ENCODE measurements at places on chromosomes 2 and 18.

GRCh38 chr2:146461068-146461467 is 1383.8 kb upstream of the ACVR2A start:
- no peak for DNase-seq

DNA sequence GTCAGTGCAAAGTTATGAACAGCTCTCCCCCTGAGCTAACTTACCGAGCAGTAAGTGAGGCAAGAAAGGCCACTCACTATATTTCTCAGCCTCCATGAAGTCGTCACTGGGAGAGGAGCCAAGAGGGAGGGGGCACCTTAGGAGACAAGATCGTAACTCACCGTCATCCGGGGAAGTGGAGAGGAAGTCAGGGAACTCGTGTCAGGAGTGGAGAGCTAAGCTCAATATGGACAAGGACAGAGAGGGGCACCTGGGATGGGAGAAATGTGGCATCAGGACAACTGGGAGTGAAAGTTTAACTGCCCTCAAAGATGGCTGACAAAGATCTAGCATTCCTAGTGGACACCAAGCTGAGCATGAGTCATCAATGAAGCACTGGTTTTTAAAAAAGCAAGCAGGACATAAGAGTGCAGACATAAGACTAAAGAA is 37.1 kb downstream of the BCL11A start:
- DNase-seq, result no peak

GRCh38 chr2:24411488-24412151 is 51.3 kb upstream of the ITSN2 start:
- DNase-seq, result no peak

GRCh38 chr2:179559108-179559806 is 294.6 kb upstream of the SESTD1 start:
- no peak for DNase-seq

DNA sequence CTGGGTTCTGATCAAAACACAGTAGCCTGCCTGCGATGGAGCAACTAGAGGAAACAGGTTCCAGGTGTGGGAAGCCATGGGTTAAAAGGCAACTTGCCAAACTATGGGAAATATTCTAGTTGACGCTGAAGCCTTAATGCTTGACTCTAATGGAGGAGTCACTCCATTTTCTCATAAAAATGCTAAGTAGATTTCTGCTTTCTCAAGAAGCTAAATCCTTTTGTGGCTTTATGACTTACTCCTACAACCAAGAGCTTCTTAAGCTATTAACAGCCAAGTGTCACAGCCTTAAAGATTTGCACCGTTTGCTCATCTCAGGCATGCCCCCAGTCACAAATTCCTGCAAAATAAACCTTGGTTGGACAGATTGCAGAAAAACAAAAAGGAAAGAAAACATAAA is 25.2 kb downstream of the ANKRD44 start:
- no peak for DNase-seq

DNA sequence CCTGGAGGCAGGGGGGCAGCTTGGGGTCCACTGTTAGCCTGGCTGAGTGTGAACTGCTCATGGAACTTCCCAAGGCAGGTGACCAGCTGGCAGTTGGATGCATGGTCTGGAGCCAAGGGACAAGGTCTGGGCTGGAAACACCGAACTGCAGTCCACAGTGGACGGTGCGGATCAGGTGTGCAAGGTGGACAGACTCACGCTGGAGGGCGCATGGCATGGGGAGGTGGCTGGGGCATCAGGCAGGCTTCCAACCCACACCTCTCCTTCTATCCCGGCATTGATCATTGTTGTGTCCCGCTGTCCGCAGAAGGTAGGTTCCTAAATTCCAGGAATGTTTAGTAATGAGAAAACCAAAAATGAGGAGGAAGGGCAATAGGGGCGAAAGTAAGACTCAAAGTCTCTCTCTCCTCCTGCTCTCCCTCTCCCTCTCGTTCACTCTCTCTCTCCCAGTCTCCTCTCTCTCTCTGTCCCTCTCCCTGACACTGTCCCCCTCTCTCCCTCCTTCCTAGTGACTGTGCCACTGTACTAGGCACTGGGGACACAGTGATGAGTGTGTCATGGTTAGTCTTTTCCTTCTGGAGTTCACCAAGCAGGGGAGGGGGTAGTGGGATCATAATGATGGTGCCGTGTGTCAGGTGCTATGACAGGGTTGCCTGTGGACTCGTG is 30.3 kb upstream of the LPIN1 start:
- no peak for DNase-seq

GRCh38 chr2:6036211-6036610 is 344.0 kb downstream of the SOX11 start:
- no peak for DNase-seq
